ENCODE measurements at places on chromosomes 7 and 10. TPM values are rescaled to one million over a fixed set of nuclear protein-coding genes. Genes with fewer than 3 reads are reported as not detected.

DNA sequence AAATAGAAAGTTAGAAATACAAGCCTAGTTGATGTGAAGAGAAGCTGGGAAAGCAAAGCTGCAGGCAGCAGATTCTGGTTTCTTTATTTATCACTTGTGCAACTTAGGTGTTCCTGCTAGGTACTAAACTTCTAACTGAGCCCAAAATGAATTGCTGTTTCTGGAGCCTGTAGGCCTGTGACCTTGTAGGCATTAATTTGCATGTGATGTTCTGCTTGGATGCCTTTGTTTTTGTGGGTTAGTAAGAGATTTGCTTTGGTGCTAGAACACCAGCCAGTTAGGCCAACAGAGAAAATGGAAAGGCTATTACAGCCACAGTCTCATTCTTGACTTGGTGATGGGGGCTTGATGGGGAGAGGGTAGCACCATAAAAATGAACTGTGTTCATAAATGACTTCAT is 370.7 kb downstream of the PPP1R3A start:
- no peak for DNase-seq

The LAMB1 gene
- 418 TPM for total RNA-seq

The GLI3 gene
- total RNA-seq = 1.1 TPM

The NEUROG3 gene
- not detected for total RNA-seq

DNA sequence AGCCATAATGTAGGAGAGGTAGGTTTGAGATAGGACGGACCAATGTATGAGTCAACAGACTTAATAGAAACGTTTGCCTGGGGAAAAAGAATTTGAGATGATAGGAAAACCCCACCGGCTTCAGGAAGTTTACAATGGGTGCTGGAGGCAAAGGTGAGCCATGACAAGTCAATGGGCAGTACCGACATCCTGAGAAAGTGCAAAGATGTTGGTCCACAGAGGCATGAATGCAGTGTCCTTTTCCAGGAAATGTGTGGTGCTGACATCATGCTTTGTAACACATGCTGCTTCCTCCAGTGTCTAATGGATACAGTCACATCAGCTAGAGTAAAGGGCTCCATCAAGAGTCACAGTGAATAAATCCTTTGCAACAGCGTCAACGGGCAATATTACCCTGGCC is 533.6 kb downstream of the INHBA start:
- no peak for DNase-seq

- no peak for DNase-seq
Observed at GRCh38 chr7:100836812-100837098, 9.4 kb upstream of the EPHB4 start.

The SPDYE2 gene
- not detected for total RNA-seq

DNA sequence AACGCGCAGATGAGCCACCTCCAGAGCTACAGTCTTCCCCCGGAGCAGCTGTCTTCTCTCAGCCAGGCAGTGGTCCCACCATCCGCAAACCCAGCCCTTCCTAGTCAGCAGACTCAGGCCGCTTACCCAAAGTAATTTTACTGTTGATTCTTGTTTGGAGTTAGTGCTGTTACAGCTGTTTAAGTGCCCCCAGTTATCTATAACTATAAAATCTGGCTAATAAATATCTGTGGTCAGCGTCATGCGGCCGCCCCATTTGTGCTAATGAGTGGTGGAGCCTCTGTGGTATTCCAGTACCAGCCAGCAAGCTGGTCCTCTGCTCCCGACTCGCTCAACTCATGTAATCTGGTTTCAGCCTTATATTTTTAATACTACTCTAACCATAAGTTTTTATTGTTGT is 43.2 kb upstream of the TMEM236 start:
- peak; percentile 46 for DNase-seq

All from Caco-2 (cell line).